ENCODE measurements at places on chromosomes 7 and 10.

- peak; percentile 40 for DNase-seq
These were observed 30.3 kb upstream of the SUN1 start for GRCh38 chr7:801940-802381.

DNA sequence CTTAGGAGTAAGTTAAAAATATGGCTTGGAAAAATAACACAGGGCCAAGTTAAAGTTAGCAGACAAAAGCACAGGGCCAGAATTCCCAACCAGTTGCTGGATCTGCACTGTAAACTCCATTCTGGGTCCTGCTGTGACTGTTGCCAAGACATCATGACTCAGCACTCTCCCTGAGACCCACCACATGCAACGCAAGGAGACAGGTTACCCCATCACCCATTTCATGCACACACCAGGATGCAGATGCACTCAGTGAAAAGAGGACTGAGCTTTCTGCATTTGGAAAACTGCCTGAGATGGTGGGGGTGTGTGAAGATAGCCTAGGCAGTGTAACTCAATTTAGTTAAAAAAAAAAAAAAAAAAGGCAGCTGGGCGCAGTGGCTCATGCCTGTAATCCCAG is 97.6 kb upstream of the ZNF438 start:
- DNase-seq, result no peak

- DNase-seq, result no peak
These were observed 5.2 kb upstream of the SEMA3C start for GRCh38 chr7:80924090-80924489.

DNA sequence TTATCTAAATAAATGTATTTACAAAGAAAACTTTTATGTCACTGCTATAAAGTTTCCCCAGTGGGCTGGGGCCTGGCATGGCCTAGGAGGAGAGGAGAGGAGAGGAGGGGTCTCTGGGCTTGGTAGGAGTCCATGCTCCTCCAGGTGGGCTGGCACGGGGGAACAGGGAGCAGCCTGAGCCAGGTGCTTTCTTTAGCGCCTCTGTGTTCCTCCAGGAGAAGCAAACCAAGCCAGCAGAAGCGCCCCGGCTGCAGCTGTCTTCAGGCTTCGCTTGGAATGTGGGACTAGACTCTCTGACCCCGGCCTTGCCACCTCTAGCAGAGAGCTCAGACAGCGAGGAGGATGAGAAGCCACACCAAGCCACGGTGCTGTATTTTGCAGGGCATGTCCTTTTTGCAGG is 10.6 kb downstream of the CALHM2 start:
- no peak for DNase-seq

DNA sequence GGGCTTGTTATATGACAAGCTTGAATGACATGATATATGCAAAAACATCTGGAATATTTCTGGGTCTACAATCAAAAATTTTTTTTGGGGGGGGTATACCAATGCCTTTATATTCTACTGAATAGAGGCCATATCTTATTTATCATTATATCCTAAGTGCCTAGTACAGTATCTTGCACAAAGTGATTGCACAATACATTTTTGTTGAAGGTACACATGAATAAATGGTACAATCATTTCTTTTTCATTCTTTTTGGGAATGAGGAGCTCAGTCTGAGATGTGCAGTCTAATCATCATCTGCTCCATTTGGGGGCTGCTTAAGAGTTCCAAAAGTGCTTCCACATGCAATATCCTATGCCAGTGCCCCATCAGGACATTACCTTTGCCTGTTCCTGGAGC is 214.6 kb downstream of the KIF20B start:
- DNase-seq, result no peak

DNA sequence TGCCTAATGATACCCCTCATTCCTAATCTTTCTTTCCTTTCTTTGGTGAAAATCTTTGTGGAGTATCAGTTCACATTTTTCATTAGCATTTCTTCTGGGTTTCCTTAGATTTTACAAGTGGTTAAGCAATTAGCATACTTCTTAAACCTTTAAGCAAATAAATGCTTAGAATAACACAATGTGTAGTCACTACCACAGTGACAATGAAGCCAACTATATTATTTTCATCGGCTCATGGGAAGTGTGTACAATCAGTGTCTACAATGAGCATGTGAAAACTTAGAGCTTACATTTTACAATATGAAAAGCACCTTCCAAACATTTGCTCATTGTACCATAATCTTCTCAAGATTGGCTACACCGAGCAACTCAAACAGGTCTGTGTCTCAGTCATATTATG is 176.2 kb upstream of the PLXNA4 start:
- DNase-seq, result no peak

DNA sequence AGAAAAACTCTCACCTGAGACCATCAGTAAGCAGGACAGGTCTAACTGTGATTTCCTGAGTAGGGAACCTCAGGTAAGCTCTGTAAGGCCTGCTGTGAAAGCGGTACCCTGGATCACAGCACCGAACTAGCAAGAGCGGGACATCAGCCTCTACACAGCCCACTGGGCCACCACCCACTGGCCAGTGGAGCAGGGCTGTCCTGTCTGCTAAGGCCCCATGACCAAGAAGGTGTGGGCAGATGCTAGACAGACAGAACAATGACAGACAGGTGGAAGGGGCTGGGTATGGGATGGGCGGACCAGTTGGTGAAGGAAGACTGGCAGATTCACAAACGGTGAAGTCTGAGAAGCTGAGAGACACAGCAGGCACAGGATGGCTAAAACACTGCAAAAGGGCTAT is 79.4 kb upstream of the DDC start:
- DNase-seq, result no peak

DNA sequence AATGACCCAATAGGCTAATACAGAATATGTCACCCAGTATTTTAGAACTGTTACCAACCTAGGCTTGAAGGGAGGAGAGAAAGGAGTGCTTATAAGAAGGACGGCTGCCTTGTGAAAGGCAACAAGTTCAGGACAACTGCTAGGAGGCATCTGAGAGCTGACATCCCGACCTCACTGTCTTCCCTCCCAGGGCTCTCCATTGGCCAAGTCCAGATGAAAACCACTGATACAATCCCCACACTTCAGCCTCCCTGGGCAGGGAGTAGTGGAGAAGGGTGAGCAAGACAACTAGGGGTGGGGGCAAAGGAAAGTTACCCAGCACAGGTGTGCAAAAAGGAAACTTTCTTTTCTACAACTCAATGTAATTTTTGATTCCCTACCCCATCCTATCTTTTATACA is 29.5 kb upstream of the TMEM273 start:
- DNase-seq, result no peak

DNA sequence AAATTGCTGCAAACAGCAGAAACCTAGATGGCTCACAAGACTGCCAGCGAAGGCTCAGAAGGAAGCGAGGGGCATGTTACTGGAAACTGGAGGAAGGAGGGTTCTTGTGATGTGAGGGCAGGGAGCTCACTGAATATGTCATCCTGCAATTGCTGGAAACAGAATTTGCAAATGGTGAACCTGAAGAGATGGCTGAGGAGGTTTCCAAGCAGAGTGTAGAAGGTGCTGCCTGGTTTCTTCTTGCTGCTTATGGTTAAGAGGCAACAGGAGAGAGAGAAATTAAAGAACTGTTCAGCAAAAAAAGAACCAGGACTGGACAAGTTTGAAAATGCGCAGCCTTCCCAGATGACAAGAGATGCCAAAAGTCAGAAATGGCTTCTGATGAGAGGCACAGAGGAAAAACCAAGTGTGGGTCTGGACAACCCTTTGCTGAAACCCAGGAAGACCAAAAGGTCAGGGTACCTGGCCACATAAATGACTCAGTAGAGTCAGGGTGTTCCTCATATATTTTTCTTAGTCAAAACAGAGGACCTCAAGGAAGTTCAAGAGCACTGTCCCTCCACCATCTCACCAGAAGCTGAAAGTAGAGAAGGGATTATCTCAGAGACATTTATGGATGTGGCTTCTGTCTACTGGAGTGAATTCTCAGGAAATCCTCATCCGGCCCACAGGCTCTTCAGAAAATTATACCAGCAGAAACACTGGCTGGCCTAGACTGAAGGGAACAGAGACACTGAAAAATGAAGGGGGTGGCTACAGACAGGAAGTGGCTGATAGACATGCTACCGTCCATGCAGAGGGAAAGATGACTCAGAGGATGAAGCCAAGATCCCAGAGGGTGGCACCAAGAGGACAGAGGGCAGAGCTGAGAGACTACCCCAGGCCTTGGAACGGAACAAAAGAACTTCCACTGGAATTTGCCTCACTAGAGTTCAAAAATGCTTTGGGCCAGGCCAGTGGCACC is 10.1 kb downstream of the PAPOLB start:
- DNase-seq, result no peak

- no peak for DNase-seq
These were observed 36.6 kb downstream of the TCF7L2 start for GRCh38 chr10:112986544-112987190.

DNA sequence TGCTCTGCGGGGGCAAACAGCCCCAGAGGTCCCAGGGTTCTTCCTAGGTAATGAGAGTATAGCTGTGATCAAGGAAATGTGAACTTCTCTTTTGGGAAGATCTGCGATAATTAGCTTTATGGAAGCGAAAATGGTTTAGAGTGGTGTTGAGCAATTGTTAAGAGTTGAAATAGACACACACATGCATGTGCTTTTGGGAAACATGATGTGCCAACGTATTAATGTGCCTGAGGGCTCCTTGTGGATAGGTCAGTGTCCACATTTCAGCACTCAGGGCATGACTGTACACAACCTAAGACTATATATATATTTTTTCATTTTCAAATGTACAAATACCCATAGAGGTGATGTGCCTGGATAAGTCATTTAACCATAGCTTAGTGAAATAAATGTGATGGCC is 67.0 kb downstream of the GSDME start:
- no peak for DNase-seq

DNA sequence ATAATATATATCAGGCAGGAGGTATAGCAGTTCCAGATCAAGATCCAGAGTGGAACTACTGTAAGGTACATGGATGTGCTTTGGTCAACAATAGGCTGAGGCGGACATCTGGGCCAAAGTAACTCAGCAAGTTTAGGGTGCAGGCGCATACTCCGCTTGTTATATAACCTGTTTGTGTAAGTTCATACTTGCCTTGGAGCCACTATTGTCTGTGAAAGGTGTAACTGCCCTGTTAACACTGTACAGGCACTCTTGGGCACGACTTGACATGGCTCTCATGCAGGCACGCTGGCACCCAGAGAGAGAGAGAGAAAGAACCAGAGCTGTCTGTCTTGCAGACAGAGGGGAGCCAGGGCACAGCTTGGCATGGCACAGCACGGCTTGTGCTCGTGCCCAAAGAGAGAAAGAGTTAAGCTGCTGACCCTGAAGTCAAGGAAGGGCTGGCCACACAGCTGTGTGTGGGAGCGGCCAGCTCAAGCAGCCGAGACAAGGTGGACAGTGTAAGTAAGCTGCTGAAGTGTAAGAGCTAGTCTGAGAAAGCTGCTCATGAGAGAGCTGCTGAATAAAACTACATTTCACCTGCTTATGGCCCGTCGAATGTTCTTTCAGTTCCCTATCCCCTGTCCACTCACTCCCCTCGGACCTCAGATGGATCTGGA is 47.8 kb upstream of the KAT6B start:
- no peak for DNase-seq

Data from natural killer cell treated with Interleukin-12 subunit alpha and Interleukin-12 subunit beta and Interleukin-15 and Interleukin-18, amount 100 ng/mL, for 72 hours (primary cell).